ENCODE measurements at places on chromosomes 3 and 15.

DNA sequence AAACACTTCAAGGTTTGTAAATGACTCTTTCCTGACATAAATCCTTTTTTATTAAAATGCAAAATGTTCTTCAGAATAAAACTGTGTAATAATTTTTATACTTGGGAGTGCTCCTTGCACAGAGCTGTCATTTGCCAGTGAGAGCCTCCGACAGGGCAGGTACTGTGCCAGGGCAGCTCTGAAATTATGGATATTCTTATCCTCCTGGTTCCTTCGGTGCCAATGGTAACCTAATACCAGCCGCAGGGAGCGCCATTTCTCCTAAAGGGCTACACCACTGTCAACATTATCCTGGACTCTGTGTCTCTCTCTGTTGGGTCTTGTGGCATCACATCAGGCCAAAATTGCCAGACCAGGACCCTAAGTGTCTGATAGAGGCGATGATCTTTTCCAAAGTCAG lies 33.0 kb downstream of the CHDH start:
- DNase-seq, result no peak

GRCh38 chr15:85837011-85837433 lies 42.3 kb upstream of the KLHL25 start:
- DNase-seq, result no peak

- DNase-seq, result no peak
These were observed 648.3 kb upstream of the CFAP20DC start for GRCh38 chr3:59698091-59698490.

- no peak for DNase-seq
These were observed 116.6 kb downstream of the SEC22A start for GRCh38 chr3:123318374-123318773.

GRCh38 chr3:112688819-112689218 lies 47.9 kb upstream of the CCDC80 start:
- DNase-seq, result no peak
